ENCODE measurements at places on chromosomes 13 and 19. TPM values are rescaled to one million over a fixed set of nuclear protein-coding genes. Genes with fewer than 3 reads are reported as not detected.

The OR7D2 gene
- total RNA-seq = not detected

DNA sequence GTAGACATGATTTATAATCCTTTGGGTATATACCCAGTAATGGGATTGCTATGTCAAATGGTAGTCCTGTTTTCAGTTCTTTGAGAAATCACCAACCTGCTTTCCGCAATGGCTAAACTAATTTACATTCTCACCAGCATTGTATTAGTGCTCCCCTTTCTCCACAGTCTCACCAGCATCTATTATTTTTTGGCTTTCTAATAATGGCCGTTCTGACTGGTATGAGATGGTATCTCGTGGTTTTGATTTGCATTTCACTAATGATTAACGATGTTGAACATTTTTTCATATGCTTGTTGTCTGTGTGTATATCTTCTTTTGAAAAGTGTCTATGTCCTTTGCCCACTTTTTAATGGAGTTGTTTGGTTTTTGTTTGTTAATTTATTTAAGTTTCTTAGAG is 165.1 kb downstream of the PDS5B start:
- no peak for DNase-seq

The ANKLE1 gene
- total RNA-seq = 0.93 TPM

- DNase-seq = no peak
Measured at GRCh38 chr19:5973867-5974635, 3.9 kb downstream of the RANBP3 start.

- no peak for DNase-seq
Measured at GRCh38 chr19:53193535-53194222, 521 bp upstream of the ZNF665 start.

DNA sequence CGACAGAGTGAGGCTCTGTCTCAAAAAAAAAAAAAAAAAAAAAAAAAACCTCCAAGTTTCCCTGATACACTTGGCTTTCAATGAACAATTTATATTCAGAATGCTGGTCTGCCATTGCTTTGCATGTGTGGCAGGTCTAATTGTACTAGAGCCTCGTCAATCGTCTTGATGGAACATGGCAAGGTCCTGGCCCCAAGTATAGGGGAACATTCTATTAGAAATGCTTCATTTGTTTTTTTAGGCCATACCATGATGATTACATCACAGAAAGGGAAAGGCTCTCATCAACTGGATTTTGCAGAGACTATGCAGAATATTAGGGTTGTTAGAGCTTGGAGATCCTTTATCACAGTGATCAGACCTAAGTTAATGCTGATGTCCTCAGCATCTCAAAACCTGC is 28.0 kb downstream of the SPRY2 start:
- DNase-seq = no peak

DNA sequence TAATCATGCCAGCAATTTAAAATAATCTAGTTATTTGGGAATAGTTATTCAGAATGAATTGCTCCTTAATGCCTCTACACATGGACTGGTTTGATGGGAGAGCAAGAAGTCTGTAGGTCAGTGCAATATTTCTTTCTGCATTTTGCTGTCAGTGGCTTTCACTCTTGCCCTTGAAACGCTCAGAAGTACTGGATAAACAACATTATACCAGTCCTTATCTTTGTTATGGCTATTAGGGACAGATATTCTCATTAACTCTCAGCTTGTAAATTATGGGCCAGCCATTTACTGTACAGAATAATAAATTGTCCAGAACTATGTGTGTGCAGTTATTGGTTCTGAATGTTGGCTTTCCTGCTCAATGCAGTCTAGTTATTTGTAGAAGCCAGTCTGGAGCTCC is 224.4 kb downstream of the OXGR1 start:
- DNase-seq = no peak

- DNase-seq = no peak
Measured at GRCh38 chr19:19486343-19487076, 28.8 kb downstream of the TSSK6 start.

- DNase-seq = no peak
Measured at GRCh38 chr19:49362048-49362928, at the start of gene TEAD2. Gene TEAD2 (minus strand): TSS chr19:49362416. CDS start chr19:49360075, 2,341 bp downstream.

DNA sequence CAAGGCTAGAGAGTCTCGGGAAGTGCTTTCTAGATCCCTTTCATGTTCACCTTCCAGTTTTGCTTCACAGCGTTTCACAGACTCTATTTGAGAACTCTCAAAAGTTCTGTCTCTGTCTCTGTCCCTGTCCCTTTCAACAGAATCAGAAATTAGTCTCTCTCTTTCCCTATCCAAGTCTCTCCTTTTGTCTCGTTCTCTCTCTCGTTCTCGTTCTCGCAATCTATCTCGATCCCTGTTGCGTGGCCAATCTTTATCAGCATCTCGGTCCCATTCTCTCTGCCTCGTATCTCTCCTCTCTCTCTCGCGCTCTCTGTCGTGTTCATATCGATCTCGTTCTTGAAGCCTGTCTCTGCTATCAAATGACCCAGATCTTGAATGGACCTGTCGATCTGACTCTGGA is 85.0 kb downstream of the ZC3H13 start:
- no peak for DNase-seq

- DNase-seq = no peak
Measured at GRCh38 chr19:56538761-56539263, at the start of gene ZFP28. Gene ZFP28 (plus strand): TSS chr19:56538948. CDS start chr19:56539019, 71 bp downstream.
